Keratinocyte (primary cell): ENCODE measurements at places on chromosomes 16 and 17. TPM values are rescaled to one million over a fixed set of nuclear protein-coding genes. Genes with fewer than 3 reads are reported as not detected.

GRCh38 chr16:80759419-80760162, 44.8 kb downstream of the CDYL2 start:
- no peak overlapping the region for H3K27ac ChIP-seq
- no peaks in the 10 kb centered on the region for H3K27me3 ChIP-seq
- no peak overlapping the region for H3K4me3 ChIP-seq
- no peaks in the 10 kb centered on the region for H3K36me3 ChIP-seq
- DNase-seq = no peak
- no peaks in the 10 kb centered on the region for H3K4me1 ChIP-seq

Gene GNAO1
- polyA plus RNA-seq = 0.05 to 0.26 TPM (median 0.13 TPM) in 3 replicates

DNA sequence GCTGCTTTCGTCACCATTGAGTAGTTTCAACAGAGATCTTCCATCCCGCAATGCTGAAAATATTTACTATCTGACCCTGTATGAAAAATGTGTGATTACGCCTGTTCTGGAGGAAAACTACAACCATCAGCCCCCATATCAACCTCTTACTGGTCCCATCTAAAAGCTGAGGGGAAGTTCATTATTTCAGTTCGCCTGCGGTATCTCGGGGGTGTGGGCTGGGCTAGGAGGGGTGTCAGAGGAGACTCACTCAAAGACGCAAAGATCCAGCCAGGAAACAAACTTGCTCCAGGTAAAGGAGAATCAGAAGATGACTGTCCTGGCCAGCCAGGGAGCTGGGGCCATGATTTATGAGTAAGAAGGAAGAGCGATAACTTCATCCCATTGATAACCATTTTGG, 13.7 kb downstream of the CACNG1 start:
- no peaks in the 10 kb centered on the region for H3K4me1 ChIP-seq
- H3K36me3 ChIP-seq = no peaks in the 10 kb centered on the region
- H3K27me3 ChIP-seq = no peaks in the 10 kb centered on the region

- no peak for DNase-seq
- peaks cover 6% of the 10 kb centered on the region for H3K27me3 ChIP-seq
- H3K27ac ChIP-seq = no peak overlapping the region
- H3K4me3 ChIP-seq = peak overlapping the region; percentile 5
These were observed 16.2 kb upstream of the BAHCC1 start for GRCh38 chr17:81378941-81379511.

Gene C17orf78
- not detected in 3 replicates for polyA plus RNA-seq

Gene KIF18B
- 0.99 to 8.1 TPM (median 5.1 TPM) in 3 replicates for polyA plus RNA-seq

- no peak for DNase-seq
- peaks cover 13% of the 10 kb centered on the region for H3K4me1 ChIP-seq
- no peak overlapping the region for H3K4me3 ChIP-seq
These were observed 11.0 kb upstream of the C16orf74 start for GRCh38 chr16:85761861-85762260.

Gene PDILT
- not detected in 3 replicates for polyA plus RNA-seq

DNA sequence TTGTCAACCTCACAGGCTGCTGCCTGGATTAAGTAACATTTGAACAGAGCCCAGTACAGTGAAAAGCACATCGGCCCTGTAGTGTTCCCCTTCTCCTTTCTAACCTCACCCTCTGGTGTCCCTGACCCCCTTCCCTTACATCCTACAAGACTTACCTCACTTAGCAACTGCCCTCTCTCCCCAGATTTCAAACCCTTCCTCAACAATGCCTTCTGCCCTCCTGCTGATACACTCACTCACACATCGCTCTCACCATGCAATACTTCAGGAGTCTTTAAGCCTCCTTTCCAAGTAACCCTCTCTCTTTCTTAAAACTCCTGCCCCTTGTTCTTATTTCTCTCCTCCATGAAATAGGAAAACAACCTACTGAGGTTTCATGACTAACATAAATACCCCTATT, 17.8 kb downstream of the ZZEF1 start:
- H3K4me3 ChIP-seq = no peak overlapping the region
- H3K27ac ChIP-seq = no peak overlapping the region
- DNase-seq = no peak
- H3K36me3 ChIP-seq = peaks cover 7% of the 10 kb centered on the region
- no peaks in the 10 kb centered on the region for H3K4me1 ChIP-seq

Gene SKA2
- polyA plus RNA-seq = 18.4 to 52.8 TPM (median 37.1 TPM) in 3 replicates

DNA sequence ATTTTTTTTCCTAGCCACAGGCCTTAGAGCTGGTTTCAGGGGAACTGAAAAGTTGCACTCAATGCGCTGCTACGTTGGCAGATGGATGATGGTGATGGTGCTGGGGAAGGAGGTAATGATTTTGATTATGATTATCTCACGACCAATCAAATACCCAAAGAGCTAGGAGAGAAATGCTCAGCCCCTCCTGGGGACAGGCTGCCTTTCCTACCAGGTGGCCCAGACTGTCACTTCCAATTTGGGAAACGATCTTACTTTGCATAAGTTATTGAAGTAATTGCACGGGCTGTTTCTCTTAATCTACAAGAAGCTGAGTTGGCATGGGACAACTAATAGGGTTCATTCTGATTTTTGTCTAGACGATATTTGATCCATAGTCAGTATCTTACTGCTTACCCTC, 379.7 kb upstream of the EEF2KMT start:
- H3K36me3 ChIP-seq = no peaks in the 10 kb centered on the region
- H3K4me3 ChIP-seq = no peak overlapping the region
- no peaks in the 10 kb centered on the region for H3K27me3 ChIP-seq
- no peak overlapping the region for H3K27ac ChIP-seq

GRCh38 chr16:66480265-66481080, 53.4 kb downstream of the BEAN1 start:
- no peaks in the 10 kb centered on the region for H3K36me3 ChIP-seq
- no peaks in the 10 kb centered on the region for H3K27me3 ChIP-seq
- DNase-seq = no peak
- H3K27ac ChIP-seq = no peak overlapping the region

Gene SCIMP
- polyA plus RNA-seq = not detected in 3 replicates

GRCh38 chr17:4409659-4410058, 24.1 kb upstream of the SPNS3 start:
- H3K36me3 ChIP-seq = no peaks in the 10 kb centered on the region
- no peak overlapping the region for H3K4me3 ChIP-seq
- H3K27me3 ChIP-seq = no peaks in the 10 kb centered on the region
- peaks cover 24% of the 10 kb centered on the region for H3K4me1 ChIP-seq
- peak; percentile 56 for DNase-seq
- no peak overlapping the region for H3K27ac ChIP-seq

- DNase-seq = no peak
- no peaks in the 10 kb centered on the region for H3K4me1 ChIP-seq
- H3K27ac ChIP-seq = no peak within 1 kb of the TSS
- no peak within 1 kb of the TSS for H3K4me3 ChIP-seq
- H3K27me3 ChIP-seq = peaks cover 5% of the 10 kb centered on the region
- no peaks in the 10 kb centered on the region for H3K36me3 ChIP-seq
These were observed at the start of gene C16orf89 for GRCh38 chr16:5065813-5066212. Gene C16orf89, minus strand, starts transcription at chr16:5065956. Its CDS starts 48 bp downstream, at chr16:5065908.

- H3K27ac ChIP-seq = no peak overlapping the region
- no peaks in the 10 kb centered on the region for H3K36me3 ChIP-seq
These were observed 56.5 kb upstream of the CIBAR2 start for GRCh38 chr16:85168732-85169256.

Gene ETV4
- 20.9 to 49.7 TPM (median 33.6 TPM) in 3 replicates for polyA plus RNA-seq

- H3K27me3 ChIP-seq = peaks cover 29% of the 10 kb centered on the region
- H3K27ac ChIP-seq = no peak overlapping the region
- H3K4me1 ChIP-seq = no peaks in the 10 kb centered on the region
These were observed 85.7 kb downstream of the MGAT5B start for GRCh38 chr17:76953946-76954345.

GRCh38 chr16:54066451-54067105, 220.0 kb downstream of the IRX3 start:
- no peaks in the 10 kb centered on the region for H3K36me3 ChIP-seq
- H3K4me3 ChIP-seq = no peak overlapping the region
- H3K27ac ChIP-seq = no peak overlapping the region
- no peaks in the 10 kb centered on the region for H3K4me1 ChIP-seq
- H3K27me3 ChIP-seq = no peaks in the 10 kb centered on the region

Gene KRTAP2-1
- not detected in 3 replicates for polyA plus RNA-seq

GRCh38 chr17:58531661-58532554, 17.5 kb upstream of the MTMR4 start:
- H3K4me1 ChIP-seq = peaks cover 4% of the 10 kb centered on the region
- H3K4me3 ChIP-seq = peak overlapping the region; percentile 54
- no peak overlapping the region for H3K27ac ChIP-seq
- peaks cover 18% of the 10 kb centered on the region for H3K27me3 ChIP-seq
- no peaks in the 10 kb centered on the region for H3K36me3 ChIP-seq

GRCh38 chr16:17591655-17592405, 121.1 kb upstream of the XYLT1 start:
- no peak for DNase-seq
- H3K4me3 ChIP-seq = no peak overlapping the region
- H3K36me3 ChIP-seq = no peaks in the 10 kb centered on the region
- no peaks in the 10 kb centered on the region for H3K4me1 ChIP-seq
- no peaks in the 10 kb centered on the region for H3K27me3 ChIP-seq
- no peak overlapping the region for H3K27ac ChIP-seq
